ENCODE measurements at places on chromosomes 3 and 15.

GRCh38 chr3:138260611-138261010 is 69.0 kb downstream of the NME9 start:
- no peak for DNase-seq

DNA sequence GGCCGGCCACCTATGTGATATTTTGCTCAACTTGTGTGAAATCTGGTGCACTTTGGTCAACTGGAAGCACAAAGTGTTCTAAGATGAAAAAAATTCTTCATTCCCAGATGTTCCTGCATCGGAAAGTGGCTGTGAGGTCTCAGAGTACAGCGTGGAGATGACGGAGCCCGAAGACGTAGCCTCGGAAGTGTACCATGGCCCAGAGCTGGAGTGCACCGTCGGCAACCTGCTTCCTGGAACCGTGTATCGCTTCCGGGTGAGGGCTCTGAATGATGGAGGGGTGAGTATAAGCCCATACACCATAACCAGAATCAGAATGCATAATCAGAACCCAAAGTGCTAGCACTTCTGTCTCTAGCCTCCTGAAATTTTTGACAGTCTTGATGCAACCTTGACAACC is 104.3 kb downstream of the GHSR start:
- no peak for DNase-seq

- no peak for DNase-seq
Observed at GRCh38 chr3:5523125-5523524, 335.6 kb downstream of the EDEM1 start.

DNA sequence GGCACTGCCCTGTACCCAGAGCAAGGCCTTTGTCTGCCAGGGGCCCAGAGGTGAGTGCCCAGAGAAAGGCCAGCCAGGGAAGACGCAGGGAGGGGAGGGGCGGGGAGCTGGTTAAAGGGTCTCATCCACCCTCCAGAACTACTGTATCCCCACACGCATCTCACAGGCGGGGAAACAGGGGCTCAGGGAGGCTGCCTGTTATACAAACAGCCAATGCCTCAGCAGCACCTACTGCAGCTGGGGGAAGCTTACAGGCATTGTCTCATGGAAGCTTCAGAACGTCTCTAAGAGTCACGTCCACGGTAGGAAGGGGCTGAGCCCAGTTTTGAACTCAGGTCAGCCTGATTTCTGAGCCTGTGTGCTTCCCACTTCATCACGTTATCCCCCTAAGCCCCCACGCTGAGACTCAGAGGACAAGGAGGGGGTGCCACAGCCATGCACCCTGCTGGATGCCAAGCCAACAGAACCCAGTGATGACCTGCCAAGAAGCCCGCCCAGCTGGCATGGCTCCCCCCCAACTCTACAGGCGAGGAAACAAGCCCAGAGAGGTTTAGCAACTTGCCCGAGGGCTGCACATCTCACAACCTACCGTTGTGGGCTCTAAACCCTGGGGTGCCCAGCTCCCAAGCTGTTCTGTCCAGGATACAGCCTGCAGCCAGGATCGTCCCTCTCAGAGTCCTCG is 54.5 kb downstream of the IQSEC1 start:
- DNase-seq: no peak

GRCh38 chr3:115074502-115074901 is 72.6 kb downstream of the ZBTB20 start:
- DNase-seq: no peak

DNA sequence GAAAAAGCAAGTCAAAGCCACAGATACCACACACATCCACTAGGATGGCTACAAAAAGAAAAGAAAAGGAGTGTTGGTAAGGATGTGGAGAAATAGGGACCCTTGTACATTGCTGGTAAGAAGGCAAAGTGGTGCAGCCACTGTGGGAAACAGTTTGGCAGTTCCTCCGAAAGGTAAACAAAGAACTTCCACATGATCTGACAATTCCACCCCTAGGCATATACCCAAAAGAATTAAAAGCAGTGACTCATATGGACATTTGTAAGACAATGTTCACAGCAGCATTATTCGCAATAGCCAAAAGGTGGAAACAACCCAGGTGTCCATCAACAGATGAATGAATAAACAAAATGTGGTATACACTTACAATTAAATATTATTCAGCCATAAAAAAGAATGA is 22.2 kb upstream of the GMPPB start:
- no peak for DNase-seq

DNA sequence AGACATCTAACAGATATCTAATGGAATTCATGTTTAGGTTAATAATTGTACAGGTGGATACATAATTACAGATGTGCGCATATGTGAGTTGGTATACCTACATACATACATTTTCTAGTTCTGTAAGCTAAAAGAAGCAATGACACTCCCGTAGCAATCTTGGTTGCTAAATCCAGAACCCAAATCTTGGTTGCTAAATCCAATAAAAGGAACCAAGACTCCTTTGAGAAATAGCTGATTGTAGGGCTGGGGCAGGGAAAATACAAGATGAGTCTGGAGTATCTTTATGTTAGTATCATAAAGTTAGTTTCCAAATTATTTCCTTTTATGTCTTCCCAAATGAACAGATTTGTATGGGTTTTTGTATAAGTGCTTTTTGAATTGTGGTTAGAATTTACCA is 135.2 kb downstream of the TMCC1 start:
- DNase-seq: no peak

DNA sequence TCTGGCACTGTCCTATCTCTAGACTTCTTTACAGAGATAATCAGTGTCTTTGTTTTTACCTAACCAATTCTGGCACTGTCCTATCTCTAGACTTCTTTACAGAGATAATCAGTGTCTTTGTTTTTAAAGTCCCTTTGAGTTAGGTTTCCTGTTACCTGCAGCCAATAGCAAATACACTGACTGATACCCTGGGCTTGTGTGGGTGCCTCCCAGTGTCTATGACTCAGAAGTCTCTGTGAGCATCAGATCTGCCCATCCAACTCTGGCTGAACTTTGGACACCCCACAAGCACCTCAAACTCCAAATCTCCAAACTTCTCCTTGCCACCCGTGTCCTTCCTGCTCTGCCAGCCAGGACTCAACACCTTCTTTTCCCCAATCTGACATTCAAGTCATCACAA is 30.4 kb downstream of the SLC41A3 start:
- no peak for DNase-seq

GRCh38 chr15:82698711-82699345 is 10.8 kb downstream of the AP3B2 start:
- DNase-seq: no peak

GRCh38 chr3:10224794-10225665 is 23.2 kb upstream of the TATDN2 start:
- no peak for DNase-seq

All from vagina (tissue), 2 donors.